ENCODE measurements at places on chromosomes 4 and X.

GRCh38 chr4:5381961-5382441 is 326.4 kb downstream of the EVC2 start:
- no peak for DNase-seq

DNA sequence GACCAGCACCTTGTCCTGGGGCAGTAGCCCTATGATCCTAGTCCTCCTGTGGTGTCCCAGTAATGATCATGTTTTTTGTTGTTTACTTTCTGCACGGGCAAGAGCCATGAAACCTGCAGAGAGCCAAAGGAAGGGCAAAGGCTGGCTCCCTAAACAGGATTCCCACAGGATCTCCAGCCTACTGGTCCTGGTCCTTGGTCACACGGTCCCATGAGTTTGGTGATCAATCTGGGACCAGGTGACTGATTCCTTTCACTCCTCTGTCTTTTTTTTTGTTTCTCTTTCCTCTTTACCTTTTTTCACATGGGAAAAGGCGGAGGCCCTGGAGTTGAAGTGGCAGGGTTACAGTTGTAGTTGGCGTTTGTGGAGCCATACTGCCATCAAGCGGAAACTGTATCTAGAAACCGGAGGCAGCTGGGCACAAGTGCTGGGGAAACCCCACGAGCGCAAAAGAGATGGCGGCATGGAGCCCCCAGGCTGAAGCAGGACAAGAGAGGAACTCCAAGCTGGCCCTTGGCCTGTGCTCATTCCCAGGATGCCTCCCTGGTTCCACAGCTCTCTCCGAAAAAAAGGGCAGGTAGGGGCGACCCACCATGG is 34.6 kb downstream of the NBDY start:
- DNase-seq, result no peak

- DNase-seq, result peak; percentile 4
Measured at GRCh38 chr4:8468746-8469535, 28.4 kb downstream of the TRMT44 start.

DNA sequence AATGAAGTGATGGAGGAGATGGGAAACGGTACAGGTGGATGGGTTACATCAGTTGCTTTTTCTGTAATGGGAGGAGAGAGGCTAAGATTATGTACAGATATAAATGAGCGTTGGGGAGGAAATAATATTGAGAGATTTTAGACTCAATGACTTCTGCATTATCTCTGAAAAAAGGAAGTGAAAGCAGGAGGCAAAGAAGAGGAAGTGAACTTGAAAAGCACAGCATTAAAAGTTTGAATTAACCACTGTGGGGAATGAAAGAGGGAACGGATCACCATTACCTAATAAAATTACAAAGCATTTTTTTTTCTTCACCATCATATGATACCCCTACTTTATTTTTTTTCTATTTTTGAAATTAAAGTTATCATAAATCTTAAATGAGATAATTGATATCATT is 1025.5 kb downstream of the RPA4 start:
- DNase-seq, result no peak

GRCh38 chr4:133148690-133149363 is at the start of gene PCDH10:
PCDH10 (plus strand) TSS chr4:133149294; CDS start chr4:133150141, 847 bp downstream.
- DNase-seq, result no peak

DNA sequence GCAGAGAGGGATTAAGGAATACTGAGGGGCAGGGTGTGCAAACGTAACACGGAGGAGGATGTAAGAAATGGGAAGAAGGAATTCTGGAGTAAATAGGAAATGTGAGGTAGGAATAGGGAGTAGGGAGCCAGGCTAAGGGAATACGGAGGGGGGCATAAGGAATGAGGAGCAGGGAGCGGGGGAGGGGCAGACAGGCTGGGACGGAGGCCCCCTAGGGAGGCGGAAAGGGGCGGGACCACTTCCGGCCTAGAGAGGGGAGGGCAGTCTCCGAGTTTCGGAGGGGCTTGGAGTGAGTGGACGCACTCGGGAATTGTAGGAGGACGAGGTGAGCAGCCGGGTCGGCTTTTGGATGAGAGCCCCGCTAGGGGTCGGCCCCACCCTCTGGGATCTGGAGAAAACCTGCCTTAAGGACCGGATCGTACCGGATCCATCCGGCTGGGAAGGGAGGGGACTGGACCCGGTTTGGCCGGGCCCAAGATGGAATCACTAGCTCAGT is 612 bp downstream of the MAGED2 start:
- peak; percentile 48 for DNase-seq

DNA sequence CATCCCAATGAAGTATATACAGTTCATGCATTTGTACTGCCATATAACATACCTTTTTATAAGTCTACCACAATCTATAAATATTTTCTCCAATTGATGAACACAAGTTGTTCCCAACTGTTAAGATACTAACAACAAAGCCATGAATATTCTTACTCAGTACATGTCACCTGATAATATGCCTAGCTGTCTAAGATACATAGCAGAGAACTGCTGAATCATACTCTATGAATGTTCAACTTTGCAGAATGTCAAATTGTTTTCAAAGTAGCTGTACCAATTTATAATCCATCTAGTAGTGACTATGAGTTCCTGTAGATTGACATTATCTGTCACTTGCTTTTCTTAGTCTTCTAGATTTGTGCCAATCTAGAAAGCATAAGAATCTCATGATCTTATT is 84.9 kb downstream of the RAB28 start:
- DNase-seq, result no peak

- no peak for DNase-seq
Measured at GRCh38 chr4:113708250-113708649, 53.3 kb downstream of the CAMK2D start.

DNA sequence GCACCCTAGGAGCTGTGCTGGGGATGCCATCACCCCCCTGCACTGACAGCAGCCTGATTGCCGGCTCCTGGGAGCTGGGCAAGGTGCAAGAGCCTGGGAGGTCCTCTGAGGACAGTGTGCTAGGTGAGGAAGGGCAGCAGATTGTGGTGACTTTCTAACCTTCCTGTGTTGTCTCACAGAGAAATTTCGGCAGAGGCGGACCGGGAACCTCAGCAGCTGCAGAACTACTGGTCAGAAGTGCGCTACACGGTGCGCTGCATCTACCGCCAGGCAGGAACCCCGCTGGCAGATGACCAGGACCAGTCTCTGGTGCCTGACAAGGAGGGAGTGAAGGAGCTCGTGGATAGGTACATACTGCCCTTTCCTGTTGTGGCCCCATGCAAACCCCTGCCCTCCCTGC is 89.8 kb downstream of the FAM193A start:
- DNase-seq, result no peak

DNA sequence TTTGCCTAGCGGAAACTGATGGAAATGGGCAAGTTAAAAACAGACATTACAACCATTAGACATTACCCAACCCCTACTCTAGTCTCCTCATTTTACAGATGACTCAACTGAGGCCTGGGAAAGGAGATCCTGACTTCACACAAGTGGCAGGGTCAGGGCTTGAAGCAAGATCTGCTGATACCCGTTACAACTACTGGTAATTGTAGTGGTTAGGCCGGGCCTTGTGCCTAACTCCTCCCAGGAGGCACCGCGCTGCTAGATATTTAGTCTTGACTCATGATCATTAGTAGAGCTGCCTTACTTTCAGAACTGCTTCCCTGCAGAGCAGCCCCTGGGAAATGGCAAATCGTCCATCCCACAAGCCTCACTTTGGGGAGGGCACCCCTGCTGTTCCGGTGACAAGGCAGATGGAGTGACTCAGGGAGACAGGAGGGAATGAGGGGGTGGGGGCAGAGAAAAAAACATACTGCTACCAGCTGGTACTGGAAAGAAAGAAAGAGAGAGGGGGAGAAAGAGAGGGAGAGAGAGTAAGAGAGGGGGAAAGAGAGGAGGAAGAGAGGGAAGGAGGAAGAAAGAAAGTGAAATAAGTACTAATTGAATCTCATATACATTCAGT is 12.2 kb downstream of the ARHGEF6 start:
- no peak for DNase-seq

DNA sequence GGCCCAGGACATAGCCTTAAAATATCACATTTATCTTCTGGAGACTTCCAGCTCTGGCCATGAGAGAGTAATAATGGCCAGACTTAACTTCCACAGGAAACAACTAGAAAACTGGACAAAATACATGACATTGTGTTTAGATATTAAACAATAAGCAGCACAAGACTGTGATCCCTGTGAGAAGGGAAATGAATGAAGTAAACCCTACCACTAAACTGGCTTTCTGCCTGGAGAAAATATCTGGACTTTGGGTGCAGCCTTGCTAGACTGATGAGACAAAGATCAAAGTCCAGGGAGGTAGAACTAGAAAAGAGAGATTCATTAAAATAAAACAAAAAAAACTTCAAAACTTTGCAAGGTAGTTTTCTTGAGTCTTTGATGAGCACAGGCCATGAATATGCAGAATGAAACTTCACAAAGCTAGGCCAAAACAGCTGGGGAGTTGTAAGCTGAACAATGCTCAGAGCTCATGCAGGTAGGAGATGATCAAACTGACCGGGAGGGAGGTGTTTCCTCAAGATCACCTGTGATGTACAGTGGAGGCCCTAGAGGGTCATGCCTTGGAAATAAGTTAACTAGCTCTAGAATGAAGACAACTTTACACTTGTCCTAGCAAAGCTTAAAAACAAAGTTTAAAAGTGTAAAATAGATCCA is 147.0 kb upstream of the SH3RF1 start:
- DNase-seq, result no peak

DNA sequence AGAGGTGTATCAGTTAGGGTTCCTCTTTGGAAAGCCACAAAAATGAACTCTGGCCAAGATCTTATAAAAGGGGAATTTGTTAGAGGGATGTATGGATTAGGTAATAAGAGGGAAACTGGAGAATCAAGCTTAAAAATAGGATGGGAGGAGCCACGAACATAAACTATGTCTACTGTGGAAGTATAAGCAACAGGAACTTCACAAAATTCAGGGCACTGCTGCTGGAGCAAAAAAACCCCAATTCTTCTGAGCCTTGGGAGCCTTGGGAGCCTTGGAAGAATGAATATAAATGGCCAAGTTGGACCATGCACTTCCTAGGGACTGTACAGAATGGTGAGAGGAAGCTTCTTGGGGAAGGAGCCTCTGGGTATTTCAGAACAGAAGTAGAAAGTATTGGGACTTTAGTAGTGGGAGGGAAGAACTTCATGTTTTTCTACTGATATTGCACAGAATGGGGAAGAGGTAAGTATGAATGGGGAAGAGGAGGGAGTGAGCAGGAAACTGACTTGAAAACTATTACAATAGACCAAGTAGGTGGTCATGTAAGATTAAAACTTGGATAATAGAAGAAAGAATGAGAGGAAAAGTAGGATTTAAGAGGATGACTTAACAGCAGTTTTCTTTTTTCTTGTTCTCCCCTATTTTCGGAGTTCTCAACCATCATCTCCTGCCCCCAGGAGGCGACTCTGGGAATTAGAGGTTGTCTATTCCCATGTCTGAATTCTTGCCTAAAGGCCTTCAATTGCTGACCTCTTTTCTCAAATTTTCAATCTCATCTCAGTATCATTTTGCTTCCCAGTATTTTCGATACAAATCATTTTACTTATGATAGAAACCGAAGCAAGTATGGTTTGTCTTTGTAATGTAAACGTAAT is 44.4 kb upstream of the TAPT1 start:
- no peak for DNase-seq

DNA sequence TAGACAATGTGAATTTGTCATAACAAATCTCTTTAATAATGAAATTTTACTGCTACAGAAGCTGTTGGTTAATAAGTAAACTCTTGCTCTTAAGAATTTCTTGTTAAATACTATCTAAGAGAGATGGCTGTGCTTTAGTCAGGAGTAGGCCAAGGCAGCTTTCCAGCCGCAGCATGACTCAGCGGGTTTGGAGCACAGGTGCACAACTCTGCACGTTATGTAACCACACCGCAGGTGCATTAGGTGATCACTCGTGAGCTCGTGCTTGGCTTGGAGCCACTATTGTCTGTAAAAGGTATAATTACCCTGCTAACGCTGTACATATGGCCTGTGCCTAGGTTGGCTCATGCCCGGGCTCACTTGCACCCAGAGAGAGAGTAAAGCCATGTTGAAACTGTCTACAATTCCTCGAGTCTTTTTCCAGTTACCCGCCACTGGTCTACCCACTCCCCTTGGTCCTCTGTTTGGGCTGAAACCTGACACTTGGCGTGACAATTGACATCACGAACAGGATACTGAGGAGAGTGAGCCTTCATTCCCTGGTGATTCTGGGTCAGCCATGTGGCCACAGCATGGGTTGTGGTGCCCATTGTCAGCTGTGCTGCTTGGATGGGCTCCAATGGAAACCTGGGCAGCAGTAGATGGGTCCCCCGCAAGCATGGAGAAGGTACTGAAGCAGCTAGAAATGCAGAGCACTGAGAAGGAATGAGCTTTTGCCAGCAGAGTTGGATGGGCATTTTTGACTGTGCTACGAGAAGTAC is 18.4 kb upstream of the ANAPC4 start:
- DNase-seq, result no peak

GRCh38 chrX:2261831-2262667 is 238.7 kb downstream of the DHRSX start:
- no peak for DNase-seq

DNA sequence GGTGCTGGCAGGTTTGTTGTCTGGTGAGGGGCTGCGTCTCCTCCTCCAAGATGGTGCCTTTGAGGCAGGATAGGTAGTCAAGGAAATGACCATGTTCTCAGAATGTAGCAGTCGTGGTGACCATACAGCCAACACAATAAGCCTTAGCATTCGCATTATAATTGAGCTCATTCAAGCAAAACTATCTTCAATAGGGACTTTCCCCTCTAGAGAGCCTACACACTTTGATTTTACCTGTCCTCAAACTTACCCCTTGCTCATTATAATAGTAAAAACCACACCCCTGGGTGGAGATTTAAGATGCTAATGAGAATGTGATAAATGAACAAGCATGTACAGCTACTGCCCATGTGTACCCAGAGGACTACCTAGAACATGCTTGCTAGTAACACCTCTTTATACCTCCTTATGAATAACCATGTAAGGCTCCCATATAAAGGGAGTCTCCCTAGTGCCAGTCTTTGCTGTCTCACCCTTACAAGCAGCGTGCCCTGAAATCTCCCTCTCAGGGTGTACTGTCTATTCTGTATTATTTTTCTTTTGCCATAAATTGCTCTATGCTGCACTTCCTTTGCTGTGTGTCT is 48.2 kb downstream of the FGFBP1 start:
- no peak for DNase-seq

DNA sequence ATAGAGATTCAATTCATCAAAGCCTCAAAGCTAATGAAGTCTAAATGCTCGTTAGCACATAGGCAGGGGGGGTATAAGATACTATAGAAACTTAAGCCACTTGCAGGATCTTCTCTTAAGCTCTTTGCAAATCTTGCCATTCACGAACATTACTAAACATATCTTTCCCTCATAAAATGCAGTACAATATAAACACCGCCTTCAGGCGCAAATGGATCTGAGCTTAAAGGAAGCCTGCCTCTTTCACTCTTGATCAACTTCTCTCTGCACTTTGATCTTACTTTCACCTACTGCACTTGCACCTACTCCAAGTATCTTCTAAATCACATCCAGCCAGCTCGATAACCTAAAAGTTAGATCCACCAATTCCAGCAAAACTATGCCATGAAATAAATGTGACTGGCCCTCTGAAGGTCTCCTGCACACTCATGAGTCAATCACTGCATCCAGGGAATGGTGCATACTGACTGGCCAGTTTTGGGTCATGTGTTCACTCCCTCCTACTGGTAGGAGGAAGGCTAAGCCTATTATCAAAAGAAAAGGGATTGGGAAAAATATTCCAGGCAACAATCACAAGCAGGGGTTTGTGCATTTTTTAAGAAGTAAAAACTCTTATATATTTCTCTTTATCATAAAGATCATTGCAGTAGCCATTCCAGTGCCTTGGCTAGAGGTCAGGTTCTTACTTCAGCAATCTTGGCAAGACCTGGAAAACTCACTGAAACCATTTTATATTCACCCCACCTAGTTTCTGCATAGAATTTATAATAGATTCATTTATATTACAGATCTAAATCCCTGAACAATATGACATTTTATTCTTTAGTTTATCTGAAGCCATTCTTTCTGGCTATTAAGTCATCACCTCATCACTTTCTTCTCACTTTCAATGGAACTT is 222.0 kb downstream of the PPP3CA start:
- DNase-seq, result no peak

Data from effector CD8-positive, alpha-beta T cell (primary cell).